ENCODE measurements at places on chromosomes 16 and 17.

- no peak for DNase-seq
These were observed 314 bp upstream of the ITGA2B start for GRCh38 chr17:44389723-44390202.

GRCh38 chr17:4837471-4838308 lies 4.5 kb downstream of the MINK1 start:
- no peak for DNase-seq

- DNase-seq = peak; percentile 45
These were observed 104.6 kb upstream of the ZFHX3 start for GRCh38 chr16:73152386-73153125.

GRCh38 chr16:87860553-87861299 lies 8.6 kb downstream of the SLC7A5 start:
- DNase-seq = peak; percentile 72

Measured in choroid plexus epithelial cell (primary cell).